Osteoblast (primary cell): ENCODE measurements at places on chromosomes 13 and 19. TPM values are rescaled to one million over a fixed set of nuclear protein-coding genes. Genes with fewer than 3 reads are reported as not detected.

DNA sequence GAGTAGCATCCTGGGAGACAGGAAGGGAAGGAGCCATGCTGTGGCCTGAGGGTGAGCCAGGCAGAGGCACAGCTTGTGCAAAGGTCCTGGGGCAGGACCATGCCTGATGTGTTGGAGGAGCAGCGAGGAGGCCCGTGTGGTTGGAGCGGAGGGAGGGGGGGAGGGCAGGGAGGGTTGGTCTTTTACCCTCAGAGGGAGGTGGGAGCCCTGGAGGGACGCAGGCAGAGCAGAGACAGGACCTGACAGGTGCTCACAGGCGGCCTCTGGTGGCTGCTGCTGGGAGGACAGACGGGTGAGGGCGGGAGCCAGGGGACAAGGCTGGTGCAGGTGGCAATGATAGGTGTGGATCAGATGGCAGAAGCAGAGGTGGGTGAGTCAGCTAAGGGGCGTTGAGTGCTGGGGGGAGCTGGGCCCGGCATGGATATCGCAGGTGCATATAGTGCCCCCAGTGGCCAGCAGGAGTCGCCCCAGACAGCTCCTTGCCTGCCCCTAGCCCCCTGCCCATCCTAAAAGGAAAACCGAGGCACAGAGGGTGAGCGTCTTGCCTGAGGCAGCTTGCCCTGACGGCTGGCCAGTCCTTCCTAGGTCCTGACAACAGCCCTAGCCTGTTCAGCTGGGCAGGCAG, 9.8 kb upstream of the GNA15 start:
- H3K27me3 ChIP-seq = no peaks in the 10 kb centered on the region
- no peak overlapping the region for H3K27ac ChIP-seq
- no peak overlapping the region for H3K4me3 ChIP-seq
- H3K4me1 ChIP-seq = no peaks in the 10 kb centered on the region
- DNase-seq = peak; percentile 97
- no peaks in the 10 kb centered on the region for H3K36me3 ChIP-seq

- DNase-seq = peak; percentile 98
- peaks cover 14% of the 10 kb centered on the region for H3K4me1 ChIP-seq
- peak overlapping the region; percentile 68 for H3K27ac ChIP-seq
- H3K36me3 ChIP-seq = no peaks in the 10 kb centered on the region
- H3K27me3 ChIP-seq = no peaks in the 10 kb centered on the region
These were observed 15.7 kb downstream of the BCAT2 start for GRCh38 chr19:48795055-48795684.

DNA sequence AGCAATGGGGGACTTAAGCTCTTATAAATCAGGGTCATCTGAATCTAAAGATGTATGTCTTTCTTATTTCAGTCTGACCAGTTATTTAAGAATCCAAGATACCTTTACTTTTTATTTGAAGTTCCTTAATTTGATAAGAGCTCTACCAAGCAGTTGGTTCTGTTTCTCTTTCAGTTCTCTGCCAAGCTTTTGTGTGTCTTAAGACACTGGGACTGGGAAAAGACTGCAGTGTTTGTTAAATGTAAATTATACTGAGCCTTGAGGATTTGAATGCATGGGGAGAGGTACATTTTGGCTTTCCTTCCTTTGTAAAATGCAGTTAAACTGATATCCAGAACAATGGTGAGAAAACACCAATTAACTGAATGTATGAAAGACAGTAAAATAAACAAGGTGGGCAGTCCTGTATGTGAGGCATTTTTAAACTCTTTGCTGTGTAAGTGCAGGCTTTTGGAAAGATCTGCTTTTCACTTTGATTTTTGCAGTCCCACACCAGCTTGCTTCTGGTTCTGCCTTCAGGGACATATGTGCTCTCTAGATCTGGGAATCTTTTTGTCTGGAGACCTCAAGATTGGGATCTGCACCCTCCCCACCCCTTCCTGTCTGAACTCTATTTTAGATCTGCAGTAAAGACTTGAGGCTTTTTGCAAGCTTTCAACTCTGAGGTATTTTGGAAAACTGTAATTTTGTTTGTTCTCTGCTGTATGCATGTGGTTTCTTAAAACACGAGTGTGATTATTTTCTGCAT, 77.6 kb downstream of the LRCH1 start:
- DNase-seq = no peak
- no peaks in the 10 kb centered on the region for H3K36me3 ChIP-seq
- H3K27me3 ChIP-seq = no peaks in the 10 kb centered on the region
- H3K4me1 ChIP-seq = peaks cover 20% of the 10 kb centered on the region
- no peak overlapping the region for H3K4me3 ChIP-seq

DNA sequence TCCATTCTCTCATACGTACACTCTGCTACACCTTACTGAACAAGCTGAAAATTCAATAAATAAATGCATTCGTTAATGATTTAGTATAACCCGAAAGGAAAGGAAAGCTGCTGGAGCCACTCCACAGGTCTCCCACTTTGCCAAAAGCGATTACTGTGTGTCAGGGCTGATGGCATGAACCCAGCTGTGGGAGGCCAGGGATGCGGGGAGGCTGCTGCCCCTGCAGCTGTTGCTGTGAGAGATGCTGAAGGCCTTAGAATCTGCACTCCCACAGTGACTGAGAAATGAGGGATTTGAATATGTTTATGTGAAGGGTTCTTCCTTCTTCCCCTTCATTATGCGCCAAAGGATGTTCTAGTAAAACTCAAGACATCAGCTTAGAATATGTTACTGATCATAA, 58.7 kb upstream of the NBEA start:
- peak; percentile 15 for DNase-seq
- no peaks in the 10 kb centered on the region for H3K4me1 ChIP-seq
- no peaks in the 10 kb centered on the region for H3K27me3 ChIP-seq
- H3K4me3 ChIP-seq = no peak overlapping the region
- H3K36me3 ChIP-seq = no peaks in the 10 kb centered on the region

GRCh38 chr19:34577531-34578101, 96.1 kb downstream of the WTIP start:
- H3K27ac ChIP-seq = no peak overlapping the region
- H3K27me3 ChIP-seq = no peaks in the 10 kb centered on the region
- no peaks in the 10 kb centered on the region for H3K4me1 ChIP-seq
- no peak overlapping the region for H3K4me3 ChIP-seq
- no peaks in the 10 kb centered on the region for H3K36me3 ChIP-seq
- no peak for DNase-seq

GRCh38 chr19:44796701-44797115, 12.2 kb upstream of the BCAM start:
- peak; percentile 83 for DNase-seq
- no peaks in the 10 kb centered on the region for H3K27me3 ChIP-seq
- no peaks in the 10 kb centered on the region for H3K4me1 ChIP-seq
- no peaks in the 10 kb centered on the region for H3K36me3 ChIP-seq
- no peak overlapping the region for H3K27ac ChIP-seq

DNA sequence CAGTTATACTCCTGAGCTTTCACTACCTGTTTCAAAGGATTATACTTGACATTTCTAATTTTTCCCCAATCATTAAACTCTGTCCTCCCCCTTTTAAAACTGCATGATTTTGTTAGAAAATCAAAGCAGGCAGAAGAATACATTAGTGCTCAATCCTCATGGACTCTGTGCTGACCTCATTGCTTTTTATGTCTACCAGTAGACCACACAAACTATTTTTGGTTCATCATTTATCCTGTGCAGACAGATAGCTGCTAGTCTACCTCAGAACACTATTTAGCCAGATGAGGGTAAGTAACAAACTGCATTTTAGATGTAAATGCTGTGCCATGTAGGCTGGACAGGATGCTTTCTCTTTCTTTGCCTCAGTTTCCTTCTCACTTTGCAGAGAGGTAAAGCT, 235.9 kb downstream of the DCT start:
- peaks cover 11% of the 10 kb centered on the region for H3K4me1 ChIP-seq
- no peak for DNase-seq
- no peaks in the 10 kb centered on the region for H3K36me3 ChIP-seq
- no peak overlapping the region for H3K27ac ChIP-seq
- H3K27me3 ChIP-seq = no peaks in the 10 kb centered on the region
- no peak overlapping the region for H3K4me3 ChIP-seq

The PRR19 gene
- total RNA-seq = 0.36 and 0.59 TPM in 2 replicates

DNA sequence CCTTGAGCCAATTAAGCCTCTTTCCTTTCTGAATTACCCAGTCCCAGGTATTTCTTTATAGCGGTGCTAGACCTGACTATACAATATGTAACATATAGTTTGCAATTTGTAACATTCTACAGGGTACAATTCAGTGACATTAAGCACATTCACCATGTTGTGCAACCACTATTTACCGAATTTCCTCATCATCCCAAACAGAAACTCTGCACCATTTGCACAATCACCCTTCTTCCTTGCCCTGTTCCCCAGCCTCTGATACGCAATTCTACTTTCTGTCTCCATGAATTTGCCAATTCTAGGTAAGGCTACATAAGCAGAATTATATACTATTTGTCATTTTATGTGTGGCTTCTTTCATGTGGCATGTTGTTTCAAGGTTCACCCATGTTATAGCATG, 13.7 kb upstream of the SIGLEC10 start:
- no peak overlapping the region for H3K27ac ChIP-seq
- no peak overlapping the region for H3K4me3 ChIP-seq
- H3K27me3 ChIP-seq = no peaks in the 10 kb centered on the region
- H3K36me3 ChIP-seq = no peaks in the 10 kb centered on the region
- H3K4me1 ChIP-seq = no peaks in the 10 kb centered on the region

GRCh38 chr19:33679696-33680095, 57.9 kb downstream of the CHST8 start:
- no peak overlapping the region for H3K27ac ChIP-seq
- DNase-seq = no peak
- H3K36me3 ChIP-seq = no peaks in the 10 kb centered on the region

The CCNA1 gene
- total RNA-seq = not detected in 2 replicates

The CACNG6 gene
- total RNA-seq = 0.36 TPM in 1 of 2 replicates, not detected in the other

The NALCN gene
- total RNA-seq = 10.6 and 11.2 TPM in 2 replicates

The C19orf38 gene
- total RNA-seq = under 0.01 and 0.29 TPM in 2 replicates

The RYR1 gene
- total RNA-seq = under 0.01 TPM in 2 replicates

DNA sequence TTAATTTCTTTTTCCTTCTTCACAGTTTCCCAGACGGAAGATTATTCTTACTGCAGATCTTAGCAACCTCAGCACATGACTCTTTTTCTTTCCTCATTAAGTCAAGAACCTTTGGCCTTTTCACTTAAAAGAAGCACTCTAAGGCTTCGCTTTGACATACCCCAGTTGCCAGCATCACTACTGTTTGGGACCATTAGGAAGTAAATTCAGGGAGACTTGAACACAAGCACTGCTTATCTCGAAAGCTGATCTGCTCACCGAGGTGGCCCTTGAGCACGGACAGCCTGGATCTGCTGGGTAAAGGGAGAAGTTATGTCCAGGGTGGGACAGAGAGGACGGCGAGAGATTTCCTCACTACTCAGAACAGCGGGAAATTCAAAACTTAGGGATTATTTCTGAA, 151.4 kb upstream of the RNF113B start:
- peak overlapping the region; percentile 70 for H3K27ac ChIP-seq
- H3K36me3 ChIP-seq = no peaks in the 10 kb centered on the region
- peaks cover 26% of the 10 kb centered on the region for H3K4me1 ChIP-seq
- DNase-seq = no peak
- no peaks in the 10 kb centered on the region for H3K27me3 ChIP-seq
- no peak overlapping the region for H3K4me3 ChIP-seq

- H3K36me3 ChIP-seq = no peaks in the 10 kb centered on the region
- H3K27ac ChIP-seq = no peak overlapping the region
- H3K4me3 ChIP-seq = no peak overlapping the region
- H3K4me1 ChIP-seq = no peaks in the 10 kb centered on the region
- DNase-seq = no peak
These were observed 154.0 kb downstream of the SOX1 start for GRCh38 chr13:112220925-112221324.

DNA sequence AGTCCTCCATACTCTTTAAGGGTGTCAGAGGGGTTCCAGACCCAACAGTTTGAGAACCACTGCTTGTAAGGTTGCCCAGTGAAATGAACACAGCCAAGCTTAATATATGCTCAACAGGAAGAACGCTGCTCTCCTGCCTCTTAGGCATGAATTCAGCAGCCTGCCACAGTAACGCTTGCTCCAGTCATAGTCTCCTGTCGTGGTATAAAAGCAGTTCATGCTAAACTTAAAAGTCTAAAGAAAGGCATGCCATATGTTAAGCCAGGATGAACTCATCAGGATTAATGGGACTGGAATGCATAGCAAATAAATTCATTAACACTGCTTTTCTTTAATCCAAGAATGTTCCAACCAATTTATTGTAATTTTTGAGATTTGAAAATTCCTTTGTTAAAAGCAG, 38.7 kb downstream of the SLC7A1 start:
- no peaks in the 10 kb centered on the region for H3K4me1 ChIP-seq
- H3K36me3 ChIP-seq = peaks cover 15% of the 10 kb centered on the region
- no peaks in the 10 kb centered on the region for H3K27me3 ChIP-seq
- no peak overlapping the region for H3K4me3 ChIP-seq

DNA sequence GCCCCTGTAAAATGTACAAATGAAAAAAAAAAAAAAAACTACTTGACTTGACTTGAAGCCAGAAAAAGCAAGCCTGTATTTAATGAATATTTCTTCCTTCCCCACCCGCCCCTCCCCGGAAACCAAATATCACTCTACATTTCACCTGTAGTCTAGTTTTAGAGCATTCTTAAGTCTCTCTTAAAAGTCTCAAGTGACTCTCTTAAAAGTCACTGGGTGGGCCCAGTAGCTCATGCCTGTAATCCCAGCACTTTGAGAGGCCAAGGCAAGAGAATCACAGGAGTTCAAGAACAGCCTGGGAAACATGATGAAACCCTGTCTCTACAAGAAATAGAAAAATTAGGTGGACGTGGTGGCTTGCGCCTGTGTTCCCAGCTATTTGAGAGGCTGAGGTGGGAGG, 72.0 kb downstream of the TSC22D1 start:
- DNase-seq = no peak
- H3K36me3 ChIP-seq = peaks cover 2% of the 10 kb centered on the region
- H3K27me3 ChIP-seq = no peaks in the 10 kb centered on the region
- no peak overlapping the region for H3K27ac ChIP-seq
- no peaks in the 10 kb centered on the region for H3K4me1 ChIP-seq
- H3K4me3 ChIP-seq = no peak overlapping the region

The ADAMTS10 gene
- 49.6 and 56.3 TPM in 2 replicates for total RNA-seq

- H3K27me3 ChIP-seq = no peaks in the 10 kb centered on the region
- DNase-seq = no peak
- peak overlapping the region; percentile 94 for H3K27ac ChIP-seq
- H3K4me3 ChIP-seq = peak overlapping the region; percentile 75
These were observed 1.2 kb downstream of the CIRBP start for GRCh38 chr19:1270213-1270853.

The TNPO2 gene
- total RNA-seq = 36.6 and 39.8 TPM in 2 replicates

DNA sequence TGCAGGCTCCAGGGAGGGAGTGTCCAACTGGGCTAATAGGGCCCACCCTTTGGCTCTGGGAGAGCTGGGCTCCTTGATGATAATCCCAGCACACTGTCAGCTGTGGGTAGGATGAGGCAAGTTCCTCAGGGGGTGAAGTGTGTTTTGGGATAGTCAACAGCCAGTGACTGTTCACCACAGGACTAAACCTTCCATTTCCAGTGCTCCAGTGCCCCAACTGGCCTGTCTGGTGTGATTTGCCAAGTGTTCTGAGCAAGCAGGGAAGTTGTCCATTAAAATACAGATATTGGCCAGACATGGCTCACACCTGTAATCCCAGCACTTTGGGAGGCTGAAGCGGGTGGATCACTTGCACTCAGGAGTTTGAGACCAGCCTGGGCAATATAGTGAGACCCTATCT, 150.9 kb downstream of the TM9SF2 start:
- H3K4me3 ChIP-seq = no peak overlapping the region
- no peaks in the 10 kb centered on the region for H3K36me3 ChIP-seq
- no peaks in the 10 kb centered on the region for H3K27me3 ChIP-seq
- no peak for DNase-seq
- H3K27ac ChIP-seq = no peak overlapping the region
